ENCODE measurements at places on chromosomes 16 and 17. TPM values are rescaled to one million over a fixed set of nuclear protein-coding genes. Genes with fewer than 3 reads are reported as not detected.

GRCh38 chr16:54090602-54091001 lies 196.0 kb downstream of the IRX3 start:
- no peak for DNase-seq

DNA sequence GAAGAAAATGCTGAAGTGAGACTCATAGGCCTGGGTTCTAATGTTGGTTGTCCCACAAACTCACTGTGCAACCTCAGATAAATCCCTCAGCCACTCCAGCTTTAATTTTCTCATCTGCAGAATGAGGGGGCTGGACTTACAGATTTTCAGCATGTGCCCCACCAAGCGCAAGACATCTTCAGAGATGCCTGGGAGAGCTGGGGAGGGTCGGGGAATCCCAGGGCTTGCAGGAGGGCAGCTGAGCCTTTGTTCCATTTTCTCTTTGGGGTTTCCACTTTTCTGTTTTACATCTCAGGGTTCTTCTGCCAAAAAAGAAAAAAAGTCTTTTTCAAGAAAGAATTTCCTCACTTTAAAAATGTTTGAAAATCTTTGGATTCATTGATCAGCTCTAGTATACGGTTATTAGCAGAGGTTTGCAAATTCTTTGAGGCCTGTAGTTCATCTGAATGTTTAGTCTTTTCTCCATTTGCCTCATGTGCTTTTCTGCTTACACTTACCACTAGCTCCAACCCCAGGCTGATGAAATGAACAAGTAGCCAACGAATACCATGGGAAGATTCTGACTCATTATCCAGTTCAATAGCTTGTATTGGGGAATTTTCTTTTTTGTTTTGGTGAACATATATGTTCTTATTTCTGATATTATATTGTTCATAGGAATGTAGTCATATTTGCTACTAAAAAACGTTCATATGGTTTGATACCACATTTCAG lies 56.4 kb downstream of the CHD9 start:
- peak; percentile 60 for DNase-seq

Gene APOBR
- total RNA-seq, result not detected

GRCh38 chr16:11128211-11129141 lies 127.5 kb downstream of the SOCS1 start:
- peak; percentile 79 for DNase-seq

DNA sequence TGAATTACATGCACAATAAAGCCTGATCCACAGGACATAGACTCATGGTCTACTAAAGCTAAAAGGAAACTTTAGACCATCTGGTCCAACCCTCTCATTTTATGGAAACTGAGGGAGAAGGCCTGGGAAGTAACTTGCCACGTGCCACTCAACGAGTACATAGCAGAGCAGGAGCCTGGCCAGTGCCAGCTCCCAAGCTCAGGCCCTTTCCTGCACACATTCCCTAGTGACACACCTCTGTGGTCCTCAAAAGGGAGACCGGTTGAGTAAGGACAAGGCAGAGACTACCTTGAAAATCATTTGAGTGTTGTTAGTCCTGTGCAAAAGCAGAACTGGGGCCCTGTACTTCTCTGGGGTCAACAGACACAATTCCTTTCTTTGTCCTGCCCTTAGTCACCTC lies 2.8 kb downstream of the CCL4L2 start:
- no peak for DNase-seq

- DNase-seq, result no peak
Measured at GRCh38 chr17:47781397-47781796, 40.2 kb downstream of the OSBPL7 start.

DNA sequence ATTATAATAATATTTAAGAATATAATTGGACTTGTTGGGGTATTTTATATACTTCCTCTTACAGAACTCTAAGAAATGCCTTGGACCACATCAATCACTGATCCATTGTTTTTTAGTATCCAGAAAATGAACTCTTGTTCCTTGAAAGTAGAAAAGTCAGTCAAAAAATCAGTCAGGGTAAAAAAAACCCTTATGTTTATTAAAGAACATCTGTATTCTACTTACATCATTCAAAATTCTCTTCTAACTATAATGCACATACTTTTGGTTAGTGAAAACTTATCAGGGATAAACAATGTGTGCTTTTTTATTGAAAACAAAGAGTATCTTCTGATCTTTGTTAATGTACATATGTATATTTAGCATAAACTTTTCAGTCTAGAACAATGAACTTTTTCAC lies 23.5 kb upstream of the CDR2 start:
- no peak for DNase-seq

- DNase-seq, result no peak
Measured at GRCh38 chr17:62098623-62099231, 33.6 kb upstream of the MED13 start.

DNA sequence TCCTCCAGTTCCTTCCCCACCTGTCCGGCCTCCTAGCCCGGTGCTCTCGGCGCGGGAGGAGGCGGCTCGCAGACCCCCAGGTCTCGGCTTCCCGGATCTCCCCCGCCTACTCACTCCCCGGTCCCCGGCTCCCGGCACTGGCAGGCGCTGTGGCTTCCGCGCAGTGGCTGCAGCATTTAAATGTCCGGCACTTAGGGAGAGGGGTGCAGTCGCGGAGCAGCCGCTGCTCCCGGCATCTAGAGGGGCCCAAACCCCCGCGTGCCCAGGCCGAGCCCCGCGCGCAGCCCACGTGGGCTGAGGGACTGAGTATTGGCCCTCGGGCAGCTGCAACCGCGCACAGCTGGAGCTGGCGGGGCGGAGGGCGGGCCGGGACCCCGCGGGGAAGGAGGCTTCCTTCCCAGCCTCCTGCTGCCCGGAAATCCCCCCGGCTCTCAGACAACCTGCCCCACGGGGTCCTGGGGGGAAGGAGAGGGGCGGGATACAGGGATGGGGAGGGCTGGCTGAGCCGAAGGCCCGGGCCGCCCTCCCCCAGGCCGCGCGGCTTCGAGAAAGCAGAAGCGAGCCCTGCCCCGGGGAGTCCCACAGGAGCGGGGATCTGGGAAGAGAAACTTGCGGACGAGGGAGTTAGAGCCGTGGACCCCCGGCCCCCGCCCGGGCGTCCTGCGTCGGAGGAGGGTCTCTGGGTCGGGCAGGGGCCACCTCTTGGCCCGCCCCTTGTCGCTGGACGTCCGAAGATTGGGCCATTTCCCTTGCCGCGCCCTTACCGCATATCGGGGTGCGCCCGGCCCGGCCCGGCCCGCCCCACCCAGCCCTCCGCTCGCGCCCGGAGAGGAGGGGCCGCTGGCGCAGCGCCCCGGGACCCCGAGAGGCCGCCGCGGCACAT lies at the start of gene MMP25:
TSS of gene MMP25 (plus strand) at position 804 of the 883 bp plus-strand sequence. CDS start 357 bp downstream, outside the sequence.
- no peak for DNase-seq

Gene CD300H
- total RNA-seq, result not detected

GRCh38 chr17:21399474-21400186 lies 23.5 kb downstream of the KCNJ12 start:
- DNase-seq, result no peak

Data from IMR-90 (cell line).